Esophagus mucosa (tissue), 1 donor: ENCODE measurements at places on chromosomes 2 and 18. TPM values are rescaled to one million over a fixed set of nuclear protein-coding genes. Genes with fewer than 3 reads are reported as not detected.
A peak's percentile ranks its signal among the peaks of the same experiment; 100 is the strongest.

- ATAC-seq = no peak
Observed at GRCh38 chr2:2701813-2702212, 370.7 kb upstream of the MYT1L start.

ANKRD39 gene
- 7.8 TPM for total RNA-seq

NYAP2 gene
- total RNA-seq = 0.32 TPM

DNA sequence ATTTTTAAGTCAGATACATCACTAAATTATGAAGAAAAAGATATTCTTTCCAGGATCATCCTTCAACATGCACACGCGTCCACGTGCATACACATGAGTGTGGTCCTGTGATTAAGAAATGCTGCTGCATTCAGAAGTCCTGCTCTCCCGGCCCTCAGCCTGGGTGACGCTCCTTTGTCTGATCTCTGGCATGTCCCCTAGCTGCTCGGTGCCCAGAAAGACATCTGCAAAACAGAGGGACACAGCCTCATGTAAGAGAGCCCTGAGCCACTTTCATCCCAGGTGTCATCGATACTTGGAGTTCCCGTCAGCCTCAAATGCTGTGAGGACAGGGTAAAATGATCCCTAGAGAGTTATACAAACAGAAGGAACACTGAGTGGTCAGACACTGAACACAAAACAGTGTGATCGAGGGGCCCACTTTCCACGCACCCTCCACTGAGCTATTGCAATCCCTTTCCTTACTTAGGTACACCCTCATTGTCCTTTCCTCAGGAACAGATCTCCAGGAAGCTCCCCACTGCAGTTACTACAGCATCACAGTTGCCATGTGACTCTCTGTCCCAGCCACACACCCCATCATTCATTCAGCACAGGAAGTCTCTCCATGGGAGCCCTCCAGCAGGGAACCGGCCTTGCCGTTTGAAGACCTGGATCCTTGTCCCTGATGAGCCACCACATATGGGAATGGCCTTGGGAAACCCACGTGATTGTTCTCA, 32.1 kb downstream of the CRACDL start:
- ATAC-seq = no peak

DNA sequence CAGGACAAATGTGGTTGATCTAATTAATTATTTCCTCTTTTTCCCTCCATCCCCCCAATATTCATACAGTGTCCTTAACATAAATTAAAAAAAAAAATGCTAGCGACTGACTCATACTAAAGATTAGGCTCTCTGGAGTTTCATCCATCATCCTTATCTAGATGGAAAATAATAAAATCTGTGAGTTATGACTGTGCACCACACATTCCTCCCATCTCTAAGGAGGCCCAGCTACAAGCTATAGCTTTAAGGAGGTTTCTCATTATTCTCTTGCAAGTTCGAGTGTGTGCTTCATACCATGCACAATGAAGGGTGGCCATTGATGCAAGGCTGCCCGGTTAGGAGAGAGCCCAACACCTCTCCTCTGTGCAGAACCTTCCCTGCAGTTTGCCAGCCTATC, 77.3 kb downstream of the XDH start:
- no peak for ATAC-seq

DNA sequence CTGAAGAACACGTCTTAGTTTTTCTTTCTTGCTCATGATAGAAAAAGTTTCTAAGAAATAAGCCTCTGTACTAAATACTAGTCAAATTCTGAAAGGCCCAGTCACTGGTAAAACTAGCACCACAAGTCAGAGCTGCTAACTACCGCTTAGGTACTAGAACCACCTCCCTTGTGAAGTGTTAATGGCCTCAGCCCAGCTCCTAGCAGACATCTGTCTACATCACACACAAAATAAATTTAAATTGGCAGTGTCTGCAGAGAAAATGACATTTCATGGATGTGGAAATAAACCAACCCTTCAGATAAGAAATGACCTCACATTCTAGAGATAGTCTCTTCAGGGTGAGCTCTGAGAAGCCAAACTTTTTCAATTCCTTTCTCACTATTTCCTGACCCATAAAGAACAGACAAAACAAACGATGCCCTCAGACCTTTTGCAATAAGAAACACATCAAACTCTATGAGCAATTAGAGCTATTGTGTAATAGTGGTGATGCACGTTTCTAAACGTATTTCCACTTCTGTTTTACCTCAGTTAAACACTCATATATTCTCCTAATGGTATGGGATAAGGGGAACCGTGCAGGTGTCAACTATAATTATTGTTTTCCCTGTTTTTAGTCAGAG, 70.3 kb upstream of the DSG1 start:
- ATAC-seq = peak; percentile 50

PKP4 gene
- 48.7 TPM for total RNA-seq

DNA sequence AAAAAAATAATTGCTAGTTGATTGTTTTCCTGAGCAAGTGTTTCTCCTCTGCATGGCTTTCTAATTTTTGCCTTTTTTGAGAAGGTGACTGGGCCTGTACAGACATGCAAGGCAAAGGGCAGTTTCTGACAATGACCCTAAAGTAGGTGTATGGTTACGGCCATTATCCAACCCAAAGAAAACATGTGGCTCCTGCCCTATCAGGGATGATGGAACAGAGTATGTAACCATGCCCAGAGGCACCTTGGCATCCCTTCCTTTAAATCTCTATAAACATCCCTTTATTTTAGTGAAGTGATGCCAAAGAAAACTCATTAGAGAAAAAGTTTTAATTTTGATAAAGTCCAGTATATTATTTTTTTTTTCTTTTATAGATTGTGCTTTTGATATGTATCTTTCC, 217.5 kb downstream of the LPIN1 start:
- ATAC-seq = no peak

STAT4 gene
- 0.88 TPM for total RNA-seq
